Endothelial cell of umbilical vein (primary cell): ENCODE measurements at places on chromosomes 1 and 21. TPM values are rescaled to one million over a fixed set of nuclear protein-coding genes. Genes with fewer than 3 reads are reported as not detected.

GRCh38 chr1:184056921-184057555 lies 5.5 kb downstream of the TSEN15 start:
- DNase-seq: no peak

GRCh38 chr1:178267646-178268094 lies 173.8 kb downstream of the RASAL2 start:
- peak; percentile 76 for DNase-seq

DNA sequence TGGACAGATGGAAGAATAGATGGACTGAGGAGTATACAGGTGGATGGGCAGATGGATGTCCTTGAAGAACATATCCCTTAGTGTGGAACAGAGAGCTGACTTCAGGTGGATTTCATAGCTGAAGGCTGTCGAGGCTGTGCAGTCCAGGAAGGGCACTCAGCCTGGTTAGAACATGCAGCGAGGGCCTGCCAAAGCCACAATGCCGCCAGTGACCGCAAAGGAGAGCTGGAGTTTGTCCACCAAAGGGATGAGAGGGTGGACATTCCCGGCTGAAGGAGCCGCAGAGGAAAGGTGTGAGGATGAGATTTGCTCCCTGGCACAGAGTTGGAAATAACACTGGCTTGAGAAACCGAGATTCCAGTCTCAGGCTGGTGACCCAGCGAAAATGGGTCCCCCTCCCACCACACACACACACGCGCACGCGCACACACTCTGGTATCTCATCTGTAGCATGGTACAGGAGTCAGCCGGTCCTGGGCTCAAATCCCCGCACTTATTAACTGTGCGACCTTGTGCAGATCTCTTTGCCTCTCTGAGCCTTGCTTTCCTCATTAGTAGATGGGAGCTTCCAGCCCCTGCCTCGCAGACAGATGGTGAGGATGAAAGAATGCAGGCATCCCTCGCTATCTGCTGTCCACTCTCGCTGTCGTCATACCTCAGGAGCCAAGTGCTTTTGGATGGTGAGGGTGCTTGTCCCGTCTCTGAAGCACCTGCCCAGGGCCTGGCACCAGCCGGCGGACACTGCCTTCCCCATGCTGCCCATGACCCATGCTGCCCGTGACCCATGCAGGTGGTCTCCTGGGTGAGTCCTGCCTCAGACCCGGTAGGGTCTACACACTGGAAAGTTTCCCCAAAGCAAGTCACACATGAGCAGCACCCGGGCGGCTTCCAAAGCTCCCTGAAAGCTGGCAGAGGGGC lies 26.8 kb upstream of the EFHD2 start:
- DNase-seq: no peak

GRCh38 chr1:37035796-37036666 lies 1.7 kb upstream of the GRIK3 start:
- no peak for DNase-seq

GRCh38 chr1:18513995-18514394 lies 33.3 kb downstream of the KLHDC7A start:
- no peak for DNase-seq

DNA sequence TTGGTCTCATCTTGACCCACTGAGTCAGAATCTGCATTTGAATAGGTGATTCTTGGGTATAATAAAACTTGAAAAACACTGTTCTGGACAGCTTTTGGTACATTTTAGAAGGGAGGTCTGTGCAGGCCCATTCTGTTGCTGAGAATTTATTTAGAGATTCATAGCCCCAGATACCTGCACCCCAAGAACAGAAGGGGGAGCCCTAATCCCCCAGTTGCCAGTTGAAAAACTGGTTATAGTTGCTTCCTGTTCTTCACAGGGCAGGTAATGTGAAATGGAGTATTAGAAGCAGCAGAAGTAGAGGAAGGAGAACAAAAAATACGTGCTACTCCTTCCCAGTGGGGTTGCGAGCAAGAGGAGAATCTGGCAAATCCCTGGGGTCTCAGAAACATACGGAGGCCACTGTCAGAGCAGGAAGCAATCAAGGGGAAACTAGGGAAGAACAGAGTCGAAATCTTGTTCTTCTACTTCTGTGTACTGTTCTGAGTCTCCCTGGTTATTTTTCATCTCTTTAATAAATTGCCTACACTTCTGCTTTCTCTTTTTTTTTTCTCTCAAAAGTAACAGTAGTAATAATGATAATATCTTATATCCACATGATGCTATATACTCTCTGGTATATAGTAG lies 4.6 kb upstream of the CLCA2 start:
- DNase-seq: no peak

Gene FALEC
- polyA plus RNA-seq: not detected in 2 replicates

- DNase-seq: no peak
Measured at GRCh38 chr1:208031316-208031931, 120.5 kb upstream of the CD34 start.

- no peak for DNase-seq
Measured at GRCh38 chr1:37807220-37807554, 403 bp upstream of the C1orf122 start.

- no peak for DNase-seq
Measured at GRCh38 chr1:74681449-74681848, 7.9 kb upstream of the ERICH3 start.

GRCh38 chr1:213438339-213438738 lies 387.3 kb downstream of the RPS6KC1 start:
- no peak for DNase-seq

Gene HTR1D
- polyA plus RNA-seq: 1.9 TPM in 2 replicates

Gene KLHDC9
- polyA plus RNA-seq: 2.6 and 3.2 TPM in 2 replicates

DNA sequence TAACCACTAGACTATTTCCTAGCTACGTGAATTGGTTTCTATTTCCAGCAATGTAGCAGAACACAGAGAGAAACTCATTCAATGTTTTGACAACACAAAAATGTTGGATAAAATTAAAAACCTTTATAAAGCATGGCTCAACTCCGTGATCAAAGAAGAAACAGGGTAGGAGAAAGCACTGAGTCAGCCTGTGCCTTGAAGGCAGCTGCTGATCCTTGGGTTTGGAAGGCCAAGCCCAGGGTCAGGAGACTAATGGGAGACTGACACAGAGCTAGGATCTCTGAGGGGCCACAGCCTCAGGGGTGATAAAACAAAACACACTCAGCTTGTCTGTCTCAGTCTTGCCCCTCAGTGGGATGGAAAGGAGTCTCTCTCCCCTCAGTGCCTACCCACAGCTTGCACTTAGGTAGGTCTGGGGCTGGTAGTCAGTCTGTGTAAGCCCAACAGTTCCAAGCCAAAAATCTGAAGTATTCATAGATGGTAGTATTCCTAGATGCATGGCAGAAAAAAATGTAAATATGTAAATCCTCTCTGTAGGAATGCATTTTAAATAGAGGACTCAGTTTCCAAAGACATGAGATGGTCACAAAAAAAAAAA lies 53.3 kb downstream of the B3GALNT2 start:
- DNase-seq: no peak

DNA sequence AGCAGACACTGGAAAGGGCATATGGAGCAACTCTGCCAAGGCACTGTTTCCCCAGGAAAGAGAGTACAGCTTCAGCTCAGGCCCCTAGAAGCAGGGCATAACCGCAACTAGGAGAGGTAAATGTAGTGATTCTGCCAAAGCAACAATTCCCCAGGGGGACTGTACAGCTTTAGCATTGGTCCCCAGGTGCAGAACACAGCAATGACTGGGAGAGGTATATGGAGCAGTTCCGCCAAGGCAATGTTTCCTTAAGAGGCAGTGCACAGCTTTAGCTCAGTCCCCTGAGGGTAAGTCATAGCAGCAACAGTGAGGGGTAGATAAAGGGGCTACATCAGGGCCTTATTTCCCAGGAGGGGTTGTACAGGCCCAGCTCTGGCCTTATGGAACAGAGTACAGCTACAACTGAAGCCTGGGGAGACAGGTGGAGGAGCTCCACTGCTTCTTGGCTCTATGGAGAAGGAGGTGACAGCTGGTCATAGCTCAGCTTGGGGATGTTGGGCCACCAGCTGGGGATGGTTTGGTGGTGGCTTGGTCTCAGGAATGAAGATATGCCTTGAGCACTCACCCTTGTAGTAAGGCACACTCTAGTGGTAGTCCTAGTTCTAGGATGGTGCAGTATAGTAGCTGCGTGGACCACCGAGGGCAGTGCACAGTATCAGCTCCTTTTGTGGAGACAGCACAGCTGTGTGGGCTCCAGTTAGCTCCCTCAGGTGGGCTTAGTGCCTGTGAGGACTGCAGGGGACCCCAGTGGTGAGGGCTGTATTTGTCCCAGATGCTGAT lies 582.7 kb downstream of the PTPRC start:
- no peak for DNase-seq

GRCh38 chr1:162019006-162019405 lies 4.7 kb downstream of the OLFML2B start:
- DNase-seq: peak; percentile 87

Gene OPTC
- polyA plus RNA-seq: not detected in 2 replicates

Gene NPPB
- not detected in 2 replicates for polyA plus RNA-seq

GRCh38 chr1:22327411-22327810 lies 124.2 kb upstream of the ZBTB40 start:
- no peak for DNase-seq

DNA sequence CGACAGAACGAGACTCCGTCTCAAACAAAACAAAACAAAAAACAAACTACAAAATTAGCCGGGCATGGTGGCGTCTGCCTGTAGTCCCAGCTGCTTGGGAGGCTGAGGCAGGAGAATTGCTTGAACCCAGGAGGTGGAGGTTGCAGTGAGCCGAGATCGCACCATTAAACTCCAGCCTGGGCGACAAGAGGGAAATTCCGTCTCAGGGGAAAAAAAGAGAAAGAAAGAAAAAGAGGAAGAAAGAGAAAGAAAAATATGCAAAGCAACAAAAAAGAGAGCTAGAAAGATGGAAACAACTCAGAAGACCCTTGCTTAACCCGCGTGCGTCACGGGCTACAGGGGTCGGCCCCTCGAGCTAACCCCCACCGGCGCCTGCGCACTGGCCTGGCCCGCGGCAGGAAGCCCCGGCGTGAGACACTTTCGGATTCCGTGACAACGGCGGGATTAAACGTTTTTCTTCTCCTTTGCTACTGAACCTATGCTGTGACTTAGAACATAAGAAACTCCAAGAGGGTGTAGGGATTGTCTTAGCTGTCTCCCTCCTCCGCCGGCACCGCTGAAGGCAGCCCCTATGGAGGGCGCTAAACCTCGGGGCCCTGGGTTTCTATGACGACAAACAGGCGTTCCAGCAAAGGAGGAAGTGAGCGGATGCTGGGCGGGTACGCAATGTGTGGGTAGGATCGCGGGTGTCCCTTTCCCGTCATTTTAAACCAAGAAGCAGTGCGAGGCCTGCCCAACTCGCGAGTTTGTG lies at the start of gene AXDND1:
AXDND1 (plus strand) TSS at position 630 of the 751 bp plus-strand sequence. CDS start 539 bp downstream, outside the sequence.
- DNase-seq: peak; percentile 86

DNA sequence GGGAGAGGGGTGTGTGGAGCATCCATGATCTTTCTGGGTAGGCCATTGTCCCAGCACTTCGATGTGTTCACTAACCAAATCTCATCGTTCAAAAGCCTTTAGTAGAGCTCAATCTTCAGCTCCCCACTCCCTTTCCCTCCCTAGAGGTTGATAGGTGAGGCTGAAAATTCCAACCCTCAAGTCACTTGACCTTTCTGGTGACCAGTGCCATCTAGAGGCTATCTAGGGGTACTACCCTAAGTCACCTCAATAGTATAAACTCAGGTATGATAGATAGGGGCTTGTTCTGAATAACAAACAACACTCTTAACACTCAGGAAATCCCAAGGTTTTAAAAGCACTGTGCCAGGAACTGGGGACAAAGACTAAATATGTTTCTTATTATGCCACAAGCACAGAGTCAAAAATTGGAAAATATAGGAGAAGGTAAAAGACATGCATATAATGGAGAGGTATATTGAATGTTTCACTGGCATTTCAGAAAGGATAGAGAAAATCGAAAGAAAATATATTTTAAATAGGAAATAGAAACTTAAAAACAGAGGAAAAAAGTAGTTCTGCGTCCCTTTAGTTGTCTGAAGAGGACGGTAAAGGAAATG lies 42.9 kb upstream of the CD53 start:
- peak; percentile 27 for DNase-seq

DNA sequence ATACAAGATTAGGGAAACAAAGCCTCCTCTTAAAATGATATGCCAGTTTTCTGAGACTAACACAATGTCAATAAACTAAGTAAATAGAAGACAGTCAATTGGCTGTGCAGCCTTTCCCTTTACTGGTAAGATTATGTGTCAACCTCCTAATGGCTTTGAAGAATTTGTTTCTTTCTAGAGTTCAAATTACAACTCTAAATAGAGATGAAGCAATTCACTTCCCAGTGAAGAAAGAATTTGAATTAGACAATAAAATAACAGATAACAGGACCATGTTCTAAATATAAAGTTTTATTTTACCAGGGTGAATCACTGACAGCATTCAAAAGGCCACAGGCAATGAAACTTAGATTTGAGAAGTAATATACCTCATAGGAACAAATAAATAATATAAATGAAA lies 680.3 kb downstream of the PLA2G4A start:
- DNase-seq: no peak

- no peak for DNase-seq
Measured at GRCh38 chr1:223471566-223471965, 78.4 kb downstream of the CCDC185 start.

Gene RRP1B
- polyA plus RNA-seq: 11.6 and 13.0 TPM in 2 replicates

- peak; percentile 43 for DNase-seq
Measured at GRCh38 chr1:233440951-233441401, 113.5 kb downstream of the MAP3K21 start.

- DNase-seq: no peak
Measured at GRCh38 chr1:201988601-201989000, 6.2 kb downstream of the RNPEP start.

Gene CFHR3
- not detected in 2 replicates for polyA plus RNA-seq

Gene EFCAB7
- 0.88 and 1.4 TPM in 2 replicates for polyA plus RNA-seq

Gene C4BPB
- not detected in 2 replicates for polyA plus RNA-seq

Gene TIE1
- polyA plus RNA-seq: 531 and 629 TPM in 2 replicates

DNA sequence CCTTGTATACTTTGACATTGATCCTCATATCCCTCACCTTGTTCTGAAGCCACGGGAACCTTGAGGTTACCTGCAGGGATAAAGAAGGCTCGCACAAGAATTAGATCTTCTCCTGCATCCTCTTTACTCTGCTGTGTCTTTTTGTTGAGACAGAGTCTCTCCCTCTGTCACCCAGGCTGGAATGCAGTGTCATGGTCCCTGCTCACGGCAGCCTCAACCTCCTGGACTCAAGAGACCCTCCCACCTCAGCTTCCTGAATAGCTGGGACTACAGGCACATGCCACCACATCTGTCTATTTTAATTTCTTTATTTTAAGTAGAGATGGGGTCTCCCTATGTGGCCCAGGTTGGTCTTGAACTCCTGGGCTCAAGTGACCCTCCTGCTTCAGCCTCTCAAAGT lies 134.7 kb downstream of the PTPRC start:
- no peak for DNase-seq

DNA sequence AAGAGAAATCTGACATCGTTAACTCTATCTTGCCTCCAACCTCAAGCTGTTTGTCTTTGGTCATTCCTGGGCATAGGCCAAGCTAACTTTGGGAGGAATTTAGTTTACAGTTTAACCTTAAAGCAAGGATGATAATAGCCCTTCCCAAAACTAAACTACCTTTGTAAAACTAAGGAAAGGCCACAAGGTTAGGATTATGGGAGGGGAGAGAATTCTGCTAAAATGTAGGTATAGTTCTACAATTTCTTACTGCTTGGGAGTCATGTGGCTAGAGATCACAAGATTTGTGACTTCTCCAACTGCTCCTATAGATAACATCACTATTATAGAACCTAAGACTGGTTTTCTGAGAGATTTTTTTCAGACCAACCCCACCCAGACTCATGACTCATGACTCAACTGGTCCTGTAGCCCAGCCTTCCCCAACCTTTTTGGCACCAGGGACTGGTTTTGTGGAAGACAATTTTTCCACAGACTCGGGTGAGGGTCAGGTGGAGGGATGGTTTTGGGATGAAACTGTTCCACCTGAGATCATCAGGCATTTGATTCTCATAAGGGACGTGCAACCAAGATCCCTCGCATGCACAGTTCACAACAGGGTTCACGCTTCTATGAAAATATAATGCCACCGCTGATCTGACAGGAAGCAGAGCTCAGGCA lies 70.7 kb upstream of the MUTYH start:
- DNase-seq: no peak
